Testis (tissue), 5 donors: ENCODE measurements at places on chromosomes 6 and 20.
A peak's percentile ranks its signal among the peaks of the same experiment; 100 is the strongest.

GRCh38 chr6:15837205-15837604, 174.4 kb upstream of the DTNBP1 start:
- DNase-seq = no peak

DNA sequence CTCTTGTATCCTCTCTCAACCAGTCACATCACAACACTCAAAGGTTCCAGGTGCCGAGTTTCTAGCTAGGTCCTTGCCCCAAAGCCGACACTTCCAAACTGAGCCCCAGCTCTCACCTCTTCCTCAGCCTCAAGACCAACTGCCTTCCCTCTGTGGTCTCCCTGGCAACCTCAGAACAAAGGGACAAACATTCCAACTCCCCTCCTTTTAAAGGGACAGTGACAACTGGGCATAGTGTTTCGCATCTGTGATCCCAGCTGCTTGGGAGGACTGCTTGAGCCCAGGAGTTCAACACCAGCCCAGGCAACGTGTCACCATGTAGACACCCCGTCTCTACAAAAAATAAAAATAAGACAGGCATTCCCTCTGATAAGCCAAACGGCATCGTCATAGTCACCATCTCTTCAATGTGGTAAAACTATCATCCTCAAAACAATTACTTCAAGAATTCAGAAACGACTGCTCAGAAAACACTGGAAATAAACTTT, 11.3 kb downstream of the DIDO1 start:
- DNase-seq = peak; percentile 52

- DNase-seq = no peak
These were observed 7.9 kb downstream of the RPS6KA2 start for GRCh38 chr6:166618866-166619761.

DNA sequence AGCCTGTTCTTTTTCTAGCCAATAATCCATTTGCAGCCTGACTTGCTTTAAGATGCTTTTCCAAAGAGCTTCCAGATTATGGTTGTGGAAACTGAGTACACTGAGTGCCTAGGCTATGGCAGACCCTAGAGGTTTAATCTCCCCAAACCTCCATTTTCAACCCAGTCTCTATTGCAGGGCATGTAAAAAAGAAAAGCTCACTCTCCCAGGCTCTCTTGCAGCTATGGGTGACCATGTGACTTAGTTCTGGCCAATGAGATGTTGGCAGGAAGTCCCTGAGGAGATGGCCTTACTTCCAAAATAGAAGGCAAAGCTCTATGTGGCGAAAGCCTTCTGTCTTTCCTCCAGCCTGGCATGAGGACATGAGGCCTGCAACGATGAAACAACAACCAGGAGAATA, 3.8 kb downstream of the PDRG1 start:
- DNase-seq = no peak

GRCh38 chr6:83847179-83847578, 6.0 kb upstream of the RIPPLY2 start:
- no peak for DNase-seq

GRCh38 chr20:49579195-49579594, 11.3 kb upstream of the PTGIS start:
- DNase-seq = no peak

DNA sequence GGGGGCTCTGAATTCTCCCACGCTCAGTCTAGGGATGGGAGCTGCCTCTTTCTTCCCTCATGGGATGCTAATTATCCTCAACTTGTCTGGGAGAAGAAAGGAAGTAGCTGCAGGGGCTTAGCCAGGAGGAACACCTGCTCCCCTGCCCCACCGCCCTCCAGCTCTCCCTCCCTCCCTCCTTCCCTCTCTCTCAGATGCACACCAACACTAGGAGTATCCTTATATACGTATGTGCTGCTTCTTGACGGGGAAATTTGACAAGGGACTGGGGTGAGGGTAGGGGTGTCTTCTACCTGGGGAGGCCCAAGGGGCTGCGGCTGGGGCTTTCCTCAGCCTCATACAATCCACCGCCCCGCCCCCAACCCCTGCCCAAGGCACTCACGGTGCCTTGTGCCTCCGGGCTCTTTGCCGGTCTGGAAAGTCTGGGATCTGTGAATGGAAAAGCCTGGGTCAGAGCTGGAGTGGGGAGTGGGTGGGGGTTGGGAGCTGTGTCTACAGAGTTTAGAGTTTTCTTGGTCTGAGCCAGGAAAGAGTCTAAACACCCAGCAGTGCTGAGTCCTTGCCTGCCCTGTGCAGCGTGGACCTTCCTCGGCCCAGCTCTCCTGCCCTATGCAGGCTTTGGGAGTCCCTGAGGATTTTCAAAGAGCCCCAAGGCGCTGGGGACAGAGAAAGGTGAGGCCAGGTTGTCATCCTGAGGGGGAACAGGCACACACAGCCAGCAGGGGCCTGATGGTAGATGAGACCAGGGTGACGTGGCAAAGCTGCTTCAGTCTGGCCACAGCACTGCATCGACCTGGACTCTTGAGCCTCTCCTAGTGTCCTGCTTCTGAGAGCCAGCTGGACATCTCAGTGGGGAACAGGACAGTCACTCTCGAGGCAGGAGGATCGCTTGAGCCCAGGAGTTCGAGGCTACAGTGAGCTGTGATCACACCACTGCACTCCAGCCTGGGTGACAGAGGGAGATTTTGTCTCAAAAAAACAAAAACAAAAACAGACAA, 29.3 kb upstream of the EMILIN3 start:
- DNase-seq = no peak

- DNase-seq = no peak
These were observed 203.1 kb downstream of the C6orf118 start for GRCh38 chr6:165106261-165106660.

DNA sequence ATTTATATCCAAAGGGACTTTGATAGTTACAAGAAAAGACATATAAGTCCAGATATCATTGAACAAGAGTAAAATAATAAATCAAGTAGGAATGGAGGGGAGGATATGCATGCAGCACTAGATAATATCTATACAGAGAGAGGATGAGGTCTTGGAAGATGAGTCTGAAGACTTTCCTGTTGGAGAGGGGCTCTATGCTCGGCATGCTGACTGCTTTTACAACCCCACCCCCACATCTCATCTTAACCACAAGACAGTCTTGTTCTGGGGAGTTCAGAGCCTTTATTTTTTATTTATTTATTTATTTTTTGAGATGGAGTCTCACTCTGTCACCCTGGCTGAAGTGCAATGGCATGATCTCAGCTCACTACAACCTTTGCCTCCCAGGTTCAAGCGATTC, 48.4 kb upstream of the IER3 start:
- no peak for DNase-seq
